ENCODE measurements at places on chromosomes 2 and 18. TPM values are rescaled to one million over a fixed set of nuclear protein-coding genes. Genes with fewer than 3 reads are reported as not detected.

The CASP8 gene
- 5.0 TPM for total RNA-seq

DNA sequence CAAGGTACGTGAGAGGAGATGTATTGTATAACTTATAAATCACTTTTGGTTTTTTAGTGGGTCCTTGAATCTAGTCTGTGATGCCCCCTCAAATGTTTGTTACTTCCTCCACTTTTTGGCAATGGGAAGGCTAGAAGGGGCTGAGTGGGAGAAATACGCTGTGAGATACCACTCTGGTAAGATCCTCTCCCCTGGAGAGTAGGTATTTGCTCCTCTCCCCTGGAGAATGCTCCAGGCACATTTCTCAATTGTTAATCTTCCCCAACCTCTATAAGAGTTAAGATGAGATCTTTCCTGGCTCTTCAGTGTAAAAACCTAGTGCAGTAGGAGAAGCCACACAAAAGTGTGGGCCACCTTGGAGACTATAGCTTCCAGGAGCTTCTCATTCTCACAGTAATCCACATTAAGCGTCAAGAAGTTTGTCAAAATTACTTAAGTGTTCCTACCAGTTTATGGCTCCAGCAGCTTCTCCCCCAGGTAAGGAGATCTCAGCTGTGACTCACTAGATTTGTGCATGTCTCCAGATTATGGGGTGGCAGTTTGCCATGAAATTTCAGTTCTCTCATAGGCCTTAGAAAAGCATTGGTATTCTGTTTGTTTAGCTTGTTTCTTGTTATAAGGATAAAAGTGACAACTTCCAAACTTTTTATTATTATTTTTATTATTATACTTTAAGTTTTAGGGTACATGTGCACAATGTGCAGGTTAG lies 182.6 kb downstream of the FSIP2 start:
- no peak for DNase-seq

The SAG gene
- total RNA-seq: not detected

GRCh38 chr18:6576718-6577375 lies 152.7 kb upstream of the ARHGAP28 start:
- no peak for DNase-seq

GRCh38 chr18:63236921-63237846 lies 82.4 kb downstream of the BCL2 start:
- no peak for DNase-seq

DNA sequence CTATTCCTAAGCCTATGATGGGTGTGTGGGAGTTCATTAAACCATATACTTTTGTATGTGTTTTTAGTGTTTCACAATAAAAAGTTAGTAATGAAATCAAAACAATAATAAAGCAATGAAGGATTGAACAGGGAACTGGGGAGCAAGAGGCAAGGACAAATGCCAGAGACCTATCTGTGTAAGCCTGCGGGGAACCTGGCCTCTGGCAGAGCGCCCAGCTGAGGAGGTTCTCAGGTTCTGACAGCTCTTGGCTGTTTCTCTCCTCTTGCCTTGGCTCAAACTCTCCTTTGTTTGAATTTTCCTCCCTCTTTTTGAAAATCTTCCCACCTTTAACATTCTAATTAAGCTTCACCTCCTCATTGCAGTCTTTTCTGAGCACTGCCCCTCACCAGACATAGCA lies 200.0 kb upstream of the NCKAP5 start:
- DNase-seq: no peak

- DNase-seq: no peak
Measured at GRCh38 chr2:98559581-98559980, 48.7 kb downstream of the COA5 start.

DNA sequence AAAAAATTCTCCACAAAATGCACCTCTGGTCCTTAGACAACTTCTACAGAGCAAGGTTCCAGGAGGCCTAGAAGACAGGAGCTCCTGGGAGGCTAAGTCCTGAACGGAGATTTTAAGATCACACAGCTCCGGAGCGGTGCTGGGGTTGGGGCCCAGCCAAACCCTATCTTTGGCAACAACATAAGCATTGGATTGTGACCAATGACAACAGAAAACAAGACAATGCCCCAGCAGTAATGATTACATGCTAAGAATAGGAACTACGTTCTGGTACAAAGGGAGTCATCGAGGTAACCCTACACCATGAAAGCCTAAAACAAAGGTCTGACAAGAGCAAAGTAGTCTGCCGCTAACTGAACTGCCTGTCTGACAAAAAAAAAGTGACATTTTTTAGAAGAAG lies 171.2 kb downstream of the CMPK2 start:
- no peak for DNase-seq

DNA sequence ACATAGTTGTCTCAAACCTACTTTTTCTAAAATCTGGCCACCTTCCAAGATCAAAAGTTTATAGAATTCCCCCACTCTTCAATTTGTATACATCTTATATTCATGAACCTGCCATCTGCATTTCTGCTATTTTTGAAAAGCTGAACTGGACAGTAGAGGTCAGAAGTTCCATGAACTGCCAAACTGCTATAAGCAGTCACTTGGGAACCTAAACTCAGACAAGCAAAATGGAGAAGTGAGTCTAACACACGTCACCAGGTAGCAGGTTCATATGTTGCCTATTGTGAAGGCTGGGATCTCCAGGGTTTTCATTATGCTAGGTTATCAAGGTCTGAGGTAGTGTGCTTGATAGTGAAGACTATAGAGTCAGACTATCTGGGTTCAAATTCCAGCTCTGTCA lies 2.0 kb upstream of the MYO1B start:
- no peak for DNase-seq

DNA sequence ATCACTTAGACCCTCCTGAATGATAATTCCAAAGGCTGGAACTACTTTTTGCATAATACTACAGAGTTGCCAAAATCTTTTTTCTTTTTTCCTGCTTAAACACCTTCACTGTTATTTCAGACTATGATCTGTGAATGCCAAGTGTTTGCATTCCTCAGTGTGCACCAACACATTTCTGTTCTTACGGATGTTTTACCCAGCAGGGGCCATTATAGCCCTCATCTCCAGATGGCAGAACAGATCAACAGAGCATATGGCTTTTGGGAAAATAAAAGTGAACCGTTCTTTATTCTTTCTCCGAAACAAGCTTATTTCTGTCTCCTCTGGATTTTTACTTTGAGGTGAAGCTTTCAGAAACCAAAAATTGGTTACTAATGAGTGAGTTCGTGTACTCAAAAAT lies 1226.6 kb upstream of the FAM98A start:
- DNase-seq: no peak

- no peak for DNase-seq
Measured at GRCh38 chr18:74430806-74431571, 26.1 kb downstream of the DIPK1C start.

The PUM2 gene
- total RNA-seq: 128 TPM

DNA sequence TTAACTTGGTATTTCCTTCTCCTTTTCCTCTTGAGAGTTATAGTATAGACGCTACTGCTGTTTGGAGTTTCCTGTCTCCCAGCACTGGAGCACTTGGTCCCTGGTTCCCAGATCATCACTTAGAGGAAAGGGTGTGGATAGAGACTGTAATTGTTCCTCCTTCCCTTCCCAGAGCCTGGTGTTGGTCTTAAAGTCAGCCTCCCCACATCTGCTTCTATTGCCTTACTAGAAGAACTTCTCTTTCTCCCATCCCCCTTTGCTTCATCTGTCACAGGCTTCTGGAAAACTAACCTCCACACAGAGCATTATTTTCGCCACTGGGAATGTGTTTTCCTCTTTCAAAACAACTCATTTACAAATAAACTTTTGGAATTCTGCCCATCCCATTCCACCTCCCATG lies 131.0 kb downstream of the CCDC85A start:
- no peak for DNase-seq

The PCARE gene
- total RNA-seq: not detected

- DNase-seq: no peak
Measured at GRCh38 chr18:13433125-13433524, 214.6 kb downstream of the LDLRAD4 start.

The SNTG2 gene
- total RNA-seq: 0.50 TPM

GRCh38 chr2:236512902-236513435 lies 56.7 kb upstream of the ACKR3 start:
- peak; percentile 33 for DNase-seq

DNA sequence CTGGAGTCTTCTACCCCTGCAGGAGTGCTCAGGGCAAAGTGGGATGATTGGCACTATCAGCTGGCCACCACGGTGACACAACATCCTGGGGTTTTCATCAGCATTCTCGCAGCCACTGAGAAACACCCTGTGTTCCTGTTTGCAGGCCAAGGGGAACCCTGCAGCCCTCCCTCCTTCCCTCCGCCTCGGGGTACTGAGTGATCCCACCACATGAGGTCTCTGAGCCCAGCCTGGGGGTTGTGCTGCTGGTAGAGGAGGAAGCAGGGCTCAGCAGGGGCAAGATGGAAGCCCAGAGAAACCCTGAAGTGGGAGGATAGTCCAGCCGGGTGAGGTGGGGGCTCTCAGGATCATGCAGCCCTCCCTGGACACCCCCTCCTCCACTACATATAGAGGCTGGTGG lies at the start of gene OXER1:
TSS of gene OXER1 (minus strand) at position 40 of the 400 bp plus-strand sequence. CDS start 73 bp downstream, outside the sequence.
- DNase-seq: no peak

DNA sequence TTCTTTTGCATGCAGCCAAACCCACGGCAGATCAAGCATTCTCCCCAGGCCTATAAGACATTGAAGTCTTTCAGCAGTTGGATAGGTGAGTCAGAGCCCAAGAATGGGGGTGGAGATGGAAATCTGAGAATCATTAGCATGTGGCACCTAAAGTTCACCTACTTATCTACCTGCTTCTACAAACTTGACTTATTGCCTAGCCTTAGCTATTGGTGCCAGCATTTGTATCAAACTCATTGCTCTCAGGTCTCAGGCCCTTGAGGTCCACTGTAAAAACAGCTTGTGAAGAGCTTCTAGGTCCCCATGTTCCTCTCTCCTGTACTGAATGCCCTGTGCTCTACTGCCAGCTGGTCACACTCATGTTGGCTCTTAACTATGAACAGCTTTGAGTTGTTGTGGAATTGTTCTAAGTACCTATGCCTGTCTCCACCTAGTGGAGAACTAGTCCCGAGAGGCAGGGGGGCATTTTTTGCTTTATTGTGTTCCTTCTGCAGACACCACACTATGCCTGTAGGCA lies 278.4 kb upstream of the SPRED2 start:
- no peak for DNase-seq

- no peak for DNase-seq
Measured at GRCh38 chr18:24731981-24732380, 271.5 kb downstream of the HRH4 start.

GRCh38 chr2:238924032-238924431 lies 76.1 kb downstream of the TWIST2 start:
- DNase-seq: no peak

- no peak for DNase-seq
Measured at GRCh38 chr2:76448956-76449355, 738.2 kb upstream of the GCFC2 start.

The COL4A3 gene
- 0.34 TPM for total RNA-seq

The TMEM247 gene
- total RNA-seq: not detected

The PIK3C3 gene
- total RNA-seq: 61.5 TPM

DNA sequence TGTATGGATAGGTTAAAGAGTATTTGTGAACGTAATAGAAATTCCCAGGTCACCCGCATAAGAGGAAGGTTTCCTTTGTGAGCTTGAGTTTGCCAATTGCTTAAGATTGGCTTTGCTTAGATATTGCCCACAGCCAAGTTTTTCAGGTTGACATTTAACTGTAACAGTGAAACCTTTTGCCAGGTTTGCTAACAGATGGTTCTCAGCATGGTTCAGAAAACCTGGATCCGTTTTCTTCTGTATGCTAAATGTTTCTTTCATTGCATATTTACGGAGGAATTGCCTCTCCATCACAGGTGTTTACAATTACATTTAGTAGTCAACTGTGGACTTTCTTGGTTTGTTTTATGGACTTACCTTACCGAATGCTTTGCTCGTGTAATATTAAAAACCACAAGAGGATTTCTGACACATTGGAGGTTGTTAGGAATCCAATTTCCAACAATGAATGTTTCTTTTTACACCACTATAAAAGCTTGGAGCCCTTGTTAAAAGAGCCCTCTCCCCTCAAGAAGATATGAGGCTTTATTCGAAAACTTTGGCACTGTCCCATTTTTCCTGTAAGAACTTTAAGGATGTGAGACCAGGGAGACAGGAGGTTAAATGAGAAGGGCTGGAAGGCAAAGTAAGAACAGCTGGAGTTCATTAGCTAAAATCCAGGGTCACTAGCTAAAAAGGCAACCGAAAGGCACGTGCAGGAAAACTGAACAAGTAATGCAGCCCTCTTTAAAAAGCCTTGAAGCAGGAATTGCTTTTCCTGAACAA lies 7.8 kb downstream of the CDK15 start:
- no peak for DNase-seq

The NPHP1 gene
- total RNA-seq: 14.3 TPM

DNA sequence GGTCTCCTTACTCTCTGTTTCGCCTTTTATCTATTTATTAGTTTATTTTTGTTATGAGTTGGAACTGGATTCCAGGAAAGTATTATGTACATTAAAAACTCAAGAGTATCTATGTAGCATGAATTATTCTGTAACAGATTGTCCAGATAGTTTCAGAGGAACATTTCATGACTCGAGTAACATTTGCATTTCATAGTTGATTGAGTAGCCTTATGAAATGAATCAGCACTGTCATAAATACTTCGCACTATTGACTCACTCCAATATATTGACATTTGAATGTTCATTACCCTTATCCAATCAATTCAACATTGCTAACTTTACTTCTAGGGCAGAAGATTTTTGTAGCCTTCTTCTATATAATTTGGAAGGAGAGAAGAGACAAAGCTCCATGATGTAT lies 11.3 kb upstream of the VRK2 start:
- no peak for DNase-seq
